ENCODE measurements at places on chromosomes 4 and X. TPM values are rescaled to one million over a fixed set of nuclear protein-coding genes. Genes with fewer than 3 reads are reported as not detected.

The SPANXA1 gene
- total RNA-seq = not detected

The RADX gene
- 9.9 TPM for total RNA-seq

The COL25A1 gene
- 3.8 TPM for total RNA-seq

The EXOC1L gene
- total RNA-seq = not detected

DNA sequence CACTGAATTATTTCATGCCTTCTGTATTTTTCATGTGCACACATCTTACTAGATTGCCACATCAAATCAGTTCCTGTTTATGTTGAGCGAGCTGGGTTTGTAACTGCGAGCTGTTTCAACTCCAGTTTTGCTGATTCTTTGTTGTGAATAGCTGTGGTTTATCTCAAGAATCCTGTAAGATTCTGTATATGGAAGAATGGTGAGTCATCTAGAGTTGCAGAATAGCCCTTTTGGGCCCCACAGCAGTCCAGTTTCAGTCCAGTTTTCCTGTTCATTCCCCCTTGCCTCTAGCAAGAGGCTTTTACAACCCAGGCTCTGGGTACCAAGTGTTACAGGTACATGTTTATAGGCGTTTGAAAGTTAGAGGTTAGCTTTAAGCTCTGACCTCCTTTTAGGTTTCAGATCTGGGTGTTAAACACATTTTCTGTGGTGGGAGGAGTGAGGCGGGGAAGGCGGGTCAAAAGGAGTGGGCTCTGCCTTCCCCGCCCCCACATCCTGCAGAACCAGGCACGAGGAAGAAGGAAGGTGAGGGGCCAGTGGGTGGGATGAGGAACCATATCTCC is 32.7 kb downstream of the TBC1D14 start:
- no peaks in the 10 kb centered on the region for H3K36me3 ChIP-seq
- no peak for DNase-seq
- H3K4me3 ChIP-seq = no peak overlapping the region
- H3K4me1 ChIP-seq = peaks cover 20% of the 10 kb centered on the region

GRCh38 chr4:56640621-56641493 is 40.2 kb downstream of the HOPX start:
- DNase-seq = no peak
- peaks cover 2% of the 10 kb centered on the region for H3K4me1 ChIP-seq
- no peak overlapping the region for H3K27ac ChIP-seq
- peaks cover 3% of the 10 kb centered on the region for H3K27me3 ChIP-seq

DNA sequence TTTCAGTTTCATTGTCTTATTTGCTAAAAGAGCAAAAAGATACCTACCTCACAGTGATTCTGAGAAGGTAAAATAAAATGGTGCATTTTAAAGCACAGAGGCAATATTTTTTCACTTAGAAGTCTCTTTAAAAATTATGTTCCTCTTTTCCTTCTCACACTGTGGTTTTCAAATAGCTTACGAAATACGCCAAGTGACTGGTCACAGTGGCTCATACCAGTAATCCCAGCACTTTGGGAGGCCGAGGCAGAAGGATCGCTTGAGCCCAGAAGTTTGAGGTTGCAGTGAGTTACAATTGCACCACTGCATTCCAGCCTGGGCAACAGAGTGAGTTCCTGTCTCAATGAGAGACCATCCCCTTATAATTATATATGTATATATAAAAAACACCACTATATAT is 372.6 kb downstream of the FBXO8 start:
- peaks cover 24% of the 10 kb centered on the region for H3K27me3 ChIP-seq
- peaks cover 10% of the 10 kb centered on the region for H3K4me1 ChIP-seq
- no peaks in the 10 kb centered on the region for H3K36me3 ChIP-seq
- no peak overlapping the region for H3K4me3 ChIP-seq

GRCh38 chr4:4457803-4458553 is 71.1 kb downstream of the NSG1 start:
- no peaks in the 10 kb centered on the region for H3K27me3 ChIP-seq
- no peak for DNase-seq
- H3K4me3 ChIP-seq = no peak overlapping the region
- H3K27ac ChIP-seq = no peak overlapping the region
- peaks cover 6% of the 10 kb centered on the region for H3K36me3 ChIP-seq

DNA sequence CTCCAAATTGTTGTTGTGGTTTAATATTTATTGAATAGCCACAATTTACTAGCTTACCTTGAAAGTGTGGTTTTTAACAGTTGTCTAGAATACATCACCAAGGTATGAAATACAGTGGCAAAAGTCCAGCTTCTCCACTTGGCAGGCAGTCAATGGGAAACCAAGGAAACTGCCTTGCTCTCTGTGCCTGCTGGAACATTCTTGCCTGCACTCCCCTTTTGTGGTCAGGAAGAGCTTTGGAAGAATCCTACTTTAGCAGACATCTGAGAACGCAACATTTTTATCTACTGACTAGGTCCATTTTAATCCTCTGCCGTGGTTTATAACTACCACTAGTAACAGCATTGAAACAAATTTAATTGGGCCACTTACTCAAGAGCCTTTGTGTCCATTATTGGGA is 64.5 kb downstream of the TENM3 start:
- H3K27me3 ChIP-seq = no peaks in the 10 kb centered on the region
- no peak overlapping the region for H3K4me3 ChIP-seq
- no peak for DNase-seq
- H3K4me1 ChIP-seq = no peaks in the 10 kb centered on the region

DNA sequence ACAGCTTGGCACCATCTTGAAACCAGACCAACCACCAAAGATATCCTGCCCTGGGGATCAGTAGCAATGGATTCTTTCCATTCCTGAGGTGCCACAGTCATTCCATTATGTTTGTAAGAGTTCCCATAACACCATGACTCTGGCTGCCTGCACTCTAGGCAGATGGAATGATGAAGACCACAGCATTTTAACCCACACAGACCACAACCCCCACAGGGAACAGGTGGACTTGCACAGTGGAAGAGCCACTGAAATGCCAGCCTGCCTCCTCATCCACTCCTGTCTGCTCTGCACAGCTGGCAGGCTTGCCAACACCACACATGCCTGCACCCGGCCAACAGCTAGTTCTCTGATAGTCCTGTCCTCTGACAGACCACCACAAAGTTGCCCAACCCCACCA is 2362.2 kb upstream of the AGA start:
- peaks cover 3% of the 10 kb centered on the region for H3K27me3 ChIP-seq
- DNase-seq = no peak
- H3K36me3 ChIP-seq = no peaks in the 10 kb centered on the region
- no peak overlapping the region for H3K4me3 ChIP-seq
- peaks cover 13% of the 10 kb centered on the region for H3K4me1 ChIP-seq

GRCh38 chr4:53788011-53788410 is 196.7 kb upstream of the LNX1 start:
- H3K27ac ChIP-seq = peak overlapping the region; percentile 34
- no peaks in the 10 kb centered on the region for H3K36me3 ChIP-seq
- no peaks in the 10 kb centered on the region for H3K4me1 ChIP-seq
- peaks cover 23% of the 10 kb centered on the region for H3K27me3 ChIP-seq
- H3K4me3 ChIP-seq = no peak overlapping the region
